ENCODE measurements at places on chromosomes 16 and 17.

DNA sequence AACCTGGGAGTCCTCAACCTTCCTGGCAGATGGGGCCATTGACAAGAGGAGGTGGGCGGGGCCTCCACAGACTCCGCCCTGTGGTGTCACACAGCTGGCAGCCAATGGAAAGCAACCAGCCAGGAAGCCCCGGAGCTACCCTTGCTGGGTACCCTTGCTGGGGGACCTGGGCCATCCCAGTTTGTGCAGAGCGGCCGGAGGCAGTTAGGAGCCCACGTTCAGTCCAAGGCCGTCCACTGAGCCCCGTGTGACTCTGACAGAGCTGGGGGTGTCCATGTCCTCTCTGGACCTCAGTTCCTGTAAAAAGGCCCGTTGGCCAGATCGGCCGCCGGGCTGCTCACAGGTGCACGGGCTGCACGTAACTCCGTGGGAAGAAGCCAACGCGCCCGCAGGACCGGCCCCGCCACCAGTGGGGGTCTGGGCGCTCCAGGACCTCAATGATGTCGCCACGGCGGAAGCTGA lies 17.1 kb upstream of the FAM83G start:
- DNase-seq = no peak

DNA sequence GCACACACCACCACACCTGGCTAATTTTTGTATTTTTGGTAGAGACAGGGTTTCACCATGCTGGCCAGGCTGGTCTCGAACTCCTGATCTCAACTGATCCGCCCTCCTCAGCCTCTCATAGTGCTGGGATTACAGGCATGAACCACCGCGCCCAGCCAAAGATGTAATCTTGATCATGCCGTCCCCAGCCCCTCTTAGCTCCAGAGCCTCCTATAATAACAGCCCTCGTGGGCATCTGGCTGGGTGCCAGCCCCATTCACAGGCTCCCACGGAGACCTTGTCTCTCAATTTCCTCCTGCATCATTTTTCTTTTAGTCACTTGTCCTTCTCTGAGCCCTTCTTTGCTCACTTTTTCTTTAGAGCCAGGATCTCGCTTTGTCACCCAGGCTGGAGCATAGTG lies 94.2 kb downstream of the KATNIP start:
- DNase-seq = no peak

- no peak for DNase-seq
These were observed 43.9 kb upstream of the BHLHA9 start for GRCh38 chr17:1226308-1226707.

- no peak for DNase-seq
These were observed 156.7 kb downstream of the KCNJ12 start for GRCh38 chr17:21532763-21533385.

DNA sequence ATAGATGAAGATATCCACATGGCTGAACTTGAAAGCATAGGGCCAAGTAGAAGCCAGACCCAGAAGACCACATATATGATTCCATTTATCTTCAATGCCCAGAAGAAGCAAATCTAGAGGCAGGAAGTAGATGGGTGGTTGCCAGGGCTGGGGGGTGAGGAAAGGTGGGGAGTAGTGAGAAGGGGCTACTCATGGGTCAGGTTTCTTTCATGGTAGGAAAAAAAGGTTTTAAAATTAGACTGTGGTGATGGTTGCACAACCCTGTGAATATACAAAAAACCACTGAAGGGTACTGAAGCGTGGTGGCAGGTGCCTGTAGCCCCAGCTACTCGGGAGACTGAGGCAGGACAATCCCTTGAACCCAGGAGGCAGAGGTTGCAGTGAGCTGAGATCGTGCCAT lies 5.4 kb downstream of the CD2BP2 start:
- no peak for DNase-seq

DNA sequence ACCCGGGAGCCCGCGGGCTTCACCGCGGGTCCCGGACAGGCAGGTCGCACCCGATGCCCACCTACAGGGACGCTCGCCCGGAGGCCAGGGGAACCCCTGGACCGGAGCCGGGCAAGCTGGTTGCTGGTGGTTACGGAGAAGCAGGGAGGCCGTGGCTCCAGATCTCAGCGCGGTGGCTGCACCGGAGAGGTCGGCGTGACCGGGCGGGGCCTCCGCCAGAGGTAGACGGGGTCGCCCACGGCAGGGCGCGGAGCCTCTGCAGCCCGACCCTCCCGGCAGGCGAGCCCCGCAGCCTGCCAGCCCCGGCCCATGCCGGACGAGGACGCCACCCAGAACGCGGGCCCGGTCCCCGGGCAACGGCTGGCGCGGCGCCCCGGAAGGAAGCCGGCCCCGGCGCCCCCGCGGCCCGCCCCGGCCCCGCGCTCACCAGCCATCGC lies 341 bp downstream of the PCYT2 start:
- no peak for DNase-seq

DNA sequence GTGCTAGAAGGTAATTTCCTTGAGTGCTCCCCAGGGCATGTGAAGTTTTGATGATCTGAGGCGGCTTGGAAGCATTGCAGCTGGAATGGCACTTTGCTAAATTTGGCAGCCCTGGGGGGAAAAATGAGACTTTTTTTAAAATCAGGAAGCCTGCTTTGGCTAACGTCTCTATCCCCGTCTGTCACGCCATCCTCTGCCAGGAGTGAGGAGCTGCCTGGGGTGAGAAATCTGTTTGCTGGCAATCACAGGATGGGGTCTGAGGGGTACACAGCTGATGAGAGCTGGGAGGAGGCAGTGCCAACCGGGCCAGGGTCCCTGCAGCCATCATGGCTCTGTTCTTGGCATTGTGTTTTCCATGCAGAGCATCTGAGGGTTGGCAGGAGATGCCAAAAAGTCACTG lies 2.0 kb downstream of the ABCC12 start:
- DNase-seq = no peak

DNA sequence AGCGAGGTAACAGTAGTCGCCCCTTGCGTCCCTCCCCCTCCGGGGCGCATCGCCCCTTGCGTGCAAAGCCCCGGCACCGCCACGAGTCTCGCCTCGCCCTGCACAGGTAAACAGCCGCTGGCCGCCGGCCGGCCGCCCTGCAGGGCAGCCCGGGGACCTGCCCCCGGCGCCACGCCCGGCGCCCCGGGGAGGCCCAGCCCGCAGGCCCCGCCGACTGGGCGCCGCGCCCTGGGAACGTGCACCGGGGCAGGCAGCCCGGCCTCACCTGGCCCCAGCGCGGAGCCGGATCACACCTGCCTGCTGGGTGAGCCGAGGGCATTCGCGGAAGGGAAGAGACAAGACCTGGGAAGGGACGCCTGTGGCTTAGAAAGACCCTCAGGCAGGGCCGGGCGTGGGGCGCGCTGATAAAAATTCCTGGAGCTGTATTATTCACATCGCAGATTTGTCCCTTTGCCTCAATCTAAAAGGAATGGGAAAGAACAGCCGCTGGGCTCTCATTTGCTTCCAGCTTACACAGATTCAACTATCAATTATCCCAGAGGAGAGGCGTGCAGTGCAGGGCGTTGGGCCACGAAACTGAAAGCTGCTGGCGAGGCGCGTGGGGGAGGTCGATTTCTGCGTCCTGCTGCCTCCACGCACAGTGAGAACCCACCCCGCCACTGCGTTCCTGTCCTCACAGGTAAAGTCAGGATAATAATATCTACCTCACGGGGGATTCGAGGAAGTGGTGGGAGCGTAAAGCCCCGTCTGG lies 451.9 kb downstream of the SLC39A11 start:
- DNase-seq = no peak

DNA sequence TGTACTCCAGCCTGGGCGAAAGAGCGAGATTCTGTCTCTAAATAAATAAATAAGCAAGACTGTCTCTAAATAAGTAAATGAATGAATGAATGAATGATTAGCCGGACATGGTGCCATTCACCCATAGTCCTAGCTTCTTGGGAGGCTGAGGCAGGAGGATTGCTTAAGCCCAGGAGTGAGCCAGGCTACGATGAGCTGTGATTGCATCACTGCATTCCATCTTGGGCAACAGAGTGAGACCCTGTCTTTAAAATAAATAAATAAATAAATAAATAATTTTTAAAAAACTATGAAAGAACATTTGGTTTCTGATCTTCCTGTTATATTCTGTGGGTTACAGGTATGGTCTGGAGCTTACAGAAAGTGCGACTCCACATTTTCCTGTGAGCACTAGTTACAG lies 65.0 kb downstream of the C17orf58 start:
- no peak for DNase-seq

GRCh38 chr16:48011878-48012658 lies 143.7 kb downstream of the ABCC12 start:
- DNase-seq = no peak

- no peak for DNase-seq
These were observed 70.1 kb downstream of the ABCC1 start for GRCh38 chr16:16019488-16019887.

- DNase-seq = no peak
These were observed 14.7 kb upstream of the SKAP1 start for GRCh38 chr17:48444516-48445247.

DNA sequence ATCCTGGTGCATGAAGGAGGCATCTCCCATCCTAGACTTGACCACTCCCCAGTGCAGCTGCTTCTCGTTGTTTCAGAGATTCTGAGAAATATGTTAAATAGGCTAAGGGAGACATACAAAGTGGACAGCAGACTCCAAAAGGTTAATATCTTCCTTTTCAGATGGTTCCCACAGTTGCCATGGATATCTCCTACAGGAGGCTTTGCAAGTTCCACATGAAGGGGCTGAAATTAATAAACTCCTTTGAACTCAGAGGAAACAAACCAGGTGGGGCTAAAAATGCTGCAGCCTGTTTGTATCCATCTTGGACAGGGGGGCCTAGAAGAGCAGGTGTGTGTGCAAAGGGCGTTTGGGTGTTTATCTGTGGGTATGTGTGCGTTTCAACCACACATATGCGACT lies 257.4 kb upstream of the XYLT1 start:
- no peak for DNase-seq

DNA sequence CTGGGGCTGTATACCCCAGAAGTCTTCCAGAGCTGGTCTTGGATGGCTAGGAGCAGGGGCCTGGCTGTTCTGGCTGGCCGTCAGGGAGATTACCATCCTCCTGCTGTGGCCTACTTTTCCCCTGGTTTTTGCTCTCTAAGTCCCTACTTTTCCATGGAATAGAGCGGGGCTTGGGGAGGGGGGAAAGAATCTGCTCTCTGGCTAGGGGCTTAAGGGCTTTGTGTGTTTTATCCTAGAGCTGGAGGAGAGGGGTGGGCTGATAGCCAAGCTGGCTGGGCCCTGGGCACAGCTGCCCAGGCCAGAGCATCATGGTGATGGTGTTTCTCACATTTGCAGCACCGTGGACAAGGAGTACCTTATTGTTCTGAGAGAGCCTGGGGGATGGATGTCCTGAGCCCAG lies 3.6 kb downstream of the NRN1L start:
- no peak for DNase-seq

GRCh38 chr16:28324235-28324886 lies 32.0 kb downstream of the SBK1 start:
- DNase-seq = no peak

DNA sequence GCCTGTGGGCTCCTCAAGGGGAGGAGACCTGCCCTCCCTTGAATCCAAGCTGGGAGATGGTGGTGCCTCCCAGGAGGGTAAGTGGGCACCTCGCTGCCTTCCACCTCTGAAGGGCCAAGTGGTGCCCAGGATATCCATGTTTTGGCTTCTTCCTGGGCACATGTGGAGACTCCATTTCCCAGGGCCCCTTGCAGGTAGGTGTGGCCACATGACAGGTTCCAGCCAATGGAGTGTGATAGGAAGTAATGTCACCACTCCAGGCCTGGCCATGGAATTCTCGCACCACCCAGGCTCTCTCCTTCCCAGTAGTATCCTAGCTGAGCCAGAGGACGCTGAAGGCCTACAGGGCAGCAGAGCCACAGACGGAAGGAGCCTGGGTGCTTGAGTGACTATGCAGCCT lies 17.6 kb upstream of the PEMT start:
- DNase-seq = no peak

GRCh38 chr16:73095142-73095820 lies 47.4 kb upstream of the ZFHX3 start:
- DNase-seq = no peak

DNA sequence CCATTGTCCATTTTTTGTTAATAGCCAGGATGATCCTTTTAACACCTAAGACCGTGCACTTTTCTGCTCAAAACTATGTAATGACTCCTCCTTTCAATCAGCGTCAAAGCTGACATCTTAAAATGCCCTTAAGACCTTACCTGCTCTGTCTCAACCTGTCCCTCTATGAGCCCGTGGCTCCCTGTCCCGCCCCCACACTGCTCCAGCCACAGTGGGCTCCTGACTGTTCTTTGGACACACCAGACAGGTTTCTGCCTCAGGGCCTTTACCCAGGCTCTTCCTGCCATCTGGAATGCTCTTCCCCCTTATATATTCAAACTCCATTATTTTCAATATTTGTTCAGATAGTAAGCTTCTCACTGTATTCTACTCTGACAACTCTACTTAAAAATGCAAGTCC lies 14.1 kb downstream of the CDRT15 start:
- no peak for DNase-seq

DNA sequence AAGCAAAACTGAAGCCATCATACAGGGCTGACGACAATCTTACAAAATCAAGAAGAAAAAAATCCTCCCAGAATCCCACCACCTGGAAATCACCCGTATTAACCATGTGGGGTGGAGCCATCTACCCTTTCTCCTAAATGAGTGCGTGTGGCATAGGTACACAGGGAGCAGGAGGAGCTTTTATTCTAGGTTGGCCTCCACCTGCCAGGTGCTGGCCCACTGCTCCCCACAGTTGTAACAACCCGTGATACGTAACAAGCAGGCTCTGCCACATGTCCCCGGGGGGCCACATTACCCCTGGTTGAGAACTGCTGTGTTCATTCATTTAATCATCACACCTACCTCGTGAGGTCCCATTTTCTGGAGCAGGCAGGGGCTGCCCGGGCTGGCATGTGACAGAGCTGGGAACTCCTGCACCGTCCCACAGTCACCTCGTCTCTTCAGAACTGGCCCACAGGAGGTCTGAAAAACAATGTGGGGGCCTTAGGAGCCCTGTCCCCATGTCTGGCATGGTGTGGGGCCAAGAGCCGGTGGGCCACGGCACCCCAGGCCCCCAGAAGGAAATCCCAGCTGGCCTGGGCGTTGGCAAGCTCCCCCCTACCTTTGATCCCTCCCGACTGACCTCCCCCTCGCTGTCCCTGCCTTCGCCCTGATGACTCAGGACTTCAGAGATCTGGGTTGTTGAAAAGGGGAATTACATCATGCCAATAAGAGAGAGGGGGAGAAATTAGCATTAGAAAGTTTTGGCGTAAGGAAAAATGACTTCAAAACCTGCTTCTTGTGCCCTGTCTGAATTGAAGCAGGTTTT lies 12.9 kb downstream of the CMIP start:
- DNase-seq = no peak

GRCh38 chr17:14101976-14102375 lies 32.7 kb downstream of the COX10 start:
- DNase-seq = no peak

DNA sequence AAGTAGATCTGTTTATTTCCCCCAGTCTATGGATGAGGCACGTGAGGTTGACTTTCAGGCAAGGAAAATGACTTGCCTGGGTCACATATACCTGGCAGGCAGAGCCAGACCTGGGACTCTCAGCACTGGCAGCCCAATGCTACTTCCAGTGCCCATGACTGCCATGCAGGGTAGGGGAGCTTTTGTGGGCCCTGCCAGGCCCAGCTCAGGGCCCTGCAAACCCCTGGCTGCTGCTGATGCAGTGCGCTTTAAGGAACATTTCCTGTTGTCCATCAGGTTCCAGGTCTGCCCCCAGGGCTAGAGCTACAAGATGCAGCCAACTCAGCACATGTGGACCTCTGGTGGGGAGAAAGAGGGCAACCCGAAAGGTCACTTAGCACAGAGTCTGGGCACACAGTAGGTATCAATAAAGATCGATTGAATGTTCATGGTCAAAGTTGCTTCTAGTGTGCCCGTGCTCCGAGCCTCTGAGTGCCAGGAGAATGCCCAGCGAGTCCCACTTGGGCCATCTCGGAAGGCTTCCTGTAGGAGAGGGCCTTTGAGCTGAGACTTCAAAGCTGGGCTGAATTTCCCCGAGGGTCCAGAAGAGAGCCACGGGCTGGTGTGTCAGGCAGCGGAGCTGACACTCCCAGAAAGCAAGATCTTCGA lies 513 bp upstream of the TBX21 start:
- no peak for DNase-seq
